Naive B cell (primary cell): ENCODE measurements at places on chromosomes 6 and 20. TPM values are rescaled to one million over a fixed set of nuclear protein-coding genes. Genes with fewer than 3 reads are reported as not detected.

GRCh38 chr20:1711826-1712601 is 54.4 kb upstream of the SIRPG start:
- DNase-seq: no peak

DNA sequence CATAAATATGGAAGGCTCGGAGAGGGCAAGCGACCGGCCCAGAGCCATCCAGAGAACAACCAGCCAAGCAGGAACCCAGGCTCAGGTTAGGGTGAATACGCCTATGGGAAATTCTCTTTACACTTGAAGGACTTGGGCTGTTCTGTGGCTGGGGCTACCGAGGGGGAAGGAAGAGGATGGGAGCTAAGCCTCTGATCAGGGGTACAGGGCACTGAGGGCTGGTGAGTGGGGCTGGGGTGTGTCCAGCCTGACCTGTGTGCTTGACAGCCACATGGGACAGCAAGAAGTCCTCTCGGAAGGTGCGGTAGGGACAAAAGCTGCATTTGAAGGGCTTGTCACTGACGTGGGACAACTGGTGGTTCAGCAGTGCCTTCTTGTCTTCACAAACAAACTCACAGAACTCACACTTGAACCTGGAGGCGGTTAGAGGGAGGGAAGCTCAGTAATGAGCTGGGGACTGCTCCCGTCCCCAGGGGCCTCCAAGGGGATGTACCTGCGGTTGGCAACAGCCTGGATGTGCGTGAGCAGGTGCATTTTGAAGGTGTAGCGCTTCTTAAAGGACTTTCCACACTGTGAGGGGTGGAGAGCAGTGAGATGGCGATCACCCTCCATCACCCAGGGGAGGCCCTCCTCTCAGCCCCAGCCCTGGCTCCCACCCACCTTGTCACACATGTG is 11.9 kb downstream of the ZNF335 start:
- no peak for DNase-seq

GRCh38 chr6:163170294-163170883 is 244.1 kb upstream of the QKI start:
- no peak for DNase-seq

DNA sequence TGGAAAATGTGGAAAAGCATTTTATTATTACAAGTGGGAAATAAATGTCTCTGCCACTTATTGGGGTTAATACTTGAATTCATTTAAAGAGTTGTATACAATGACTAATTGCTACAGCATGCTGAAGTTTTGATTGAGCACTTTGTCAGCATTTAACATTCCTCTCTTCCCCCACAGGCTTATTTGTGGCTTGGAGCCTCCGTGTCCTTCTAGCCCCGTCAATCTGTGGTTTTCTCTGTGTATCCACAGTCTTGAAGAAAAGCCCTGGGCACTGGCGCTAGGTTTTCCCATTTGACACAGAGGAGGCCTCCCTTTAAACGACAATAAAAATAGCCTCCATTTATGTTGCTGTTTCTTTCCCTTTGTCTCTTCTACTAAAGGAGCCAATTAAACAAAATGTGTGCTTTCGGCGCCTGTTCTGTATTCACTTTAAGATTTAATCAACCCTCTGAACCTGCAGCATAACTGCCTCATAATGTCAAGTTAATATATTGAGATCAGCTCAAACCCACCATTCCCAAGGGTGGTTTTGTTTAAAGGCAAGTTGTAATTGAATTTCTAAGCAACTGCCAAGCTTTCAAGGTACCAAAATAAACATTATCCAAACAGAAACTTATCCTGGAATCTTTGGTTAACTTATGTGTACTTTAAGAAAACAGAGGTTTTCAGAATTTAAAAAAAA is 326.6 kb upstream of the RNF24 start:
- no peak for DNase-seq

DNA sequence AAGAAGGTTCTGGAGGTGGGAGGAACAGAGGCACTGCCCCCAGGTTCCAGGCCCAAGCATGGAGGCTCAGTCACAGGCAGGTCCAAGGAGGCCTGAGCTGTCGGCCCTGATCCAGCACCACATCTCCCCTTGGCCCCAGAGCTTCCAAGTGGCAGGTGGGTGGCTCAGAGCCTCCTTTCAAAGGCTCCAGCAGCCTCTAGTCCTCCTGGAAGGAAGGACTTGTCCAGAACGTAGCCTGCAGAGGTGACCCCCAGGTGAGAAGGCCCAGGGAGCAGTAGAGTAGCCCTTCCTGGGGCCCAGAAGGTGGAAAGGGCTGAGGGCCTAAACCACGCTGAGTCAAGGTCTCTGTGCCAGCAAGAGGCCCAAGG is 7.7 kb downstream of the TFEB start:
- DNase-seq: no peak

DNA sequence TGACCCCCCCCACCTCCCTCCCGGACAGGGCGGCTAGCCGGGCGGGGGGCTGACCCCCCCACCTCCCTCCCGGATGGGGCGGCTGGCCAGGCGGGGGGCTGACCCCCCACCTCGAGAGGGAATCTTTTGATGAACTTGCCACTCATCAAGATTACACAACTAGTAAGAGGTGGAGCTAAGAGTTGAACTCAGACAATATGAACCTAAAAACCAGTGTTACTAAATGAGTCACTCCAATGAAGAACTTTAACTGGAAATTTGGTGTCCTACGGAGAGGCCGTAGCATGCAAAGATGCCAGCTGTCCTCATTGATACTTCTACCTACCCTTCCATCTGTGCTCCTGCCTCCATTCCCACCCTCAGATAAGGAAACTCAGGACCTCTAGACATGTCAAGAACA is 42.8 kb downstream of the PFDN4 start:
- no peak for DNase-seq

GRCh38 chr6:75114806-75115205 is 91.0 kb downstream of the COL12A1 start:
- no peak for DNase-seq

GRCh38 chr6:11196511-11197174 is 35.8 kb downstream of the NEDD9 start:
- DNase-seq: no peak

DNA sequence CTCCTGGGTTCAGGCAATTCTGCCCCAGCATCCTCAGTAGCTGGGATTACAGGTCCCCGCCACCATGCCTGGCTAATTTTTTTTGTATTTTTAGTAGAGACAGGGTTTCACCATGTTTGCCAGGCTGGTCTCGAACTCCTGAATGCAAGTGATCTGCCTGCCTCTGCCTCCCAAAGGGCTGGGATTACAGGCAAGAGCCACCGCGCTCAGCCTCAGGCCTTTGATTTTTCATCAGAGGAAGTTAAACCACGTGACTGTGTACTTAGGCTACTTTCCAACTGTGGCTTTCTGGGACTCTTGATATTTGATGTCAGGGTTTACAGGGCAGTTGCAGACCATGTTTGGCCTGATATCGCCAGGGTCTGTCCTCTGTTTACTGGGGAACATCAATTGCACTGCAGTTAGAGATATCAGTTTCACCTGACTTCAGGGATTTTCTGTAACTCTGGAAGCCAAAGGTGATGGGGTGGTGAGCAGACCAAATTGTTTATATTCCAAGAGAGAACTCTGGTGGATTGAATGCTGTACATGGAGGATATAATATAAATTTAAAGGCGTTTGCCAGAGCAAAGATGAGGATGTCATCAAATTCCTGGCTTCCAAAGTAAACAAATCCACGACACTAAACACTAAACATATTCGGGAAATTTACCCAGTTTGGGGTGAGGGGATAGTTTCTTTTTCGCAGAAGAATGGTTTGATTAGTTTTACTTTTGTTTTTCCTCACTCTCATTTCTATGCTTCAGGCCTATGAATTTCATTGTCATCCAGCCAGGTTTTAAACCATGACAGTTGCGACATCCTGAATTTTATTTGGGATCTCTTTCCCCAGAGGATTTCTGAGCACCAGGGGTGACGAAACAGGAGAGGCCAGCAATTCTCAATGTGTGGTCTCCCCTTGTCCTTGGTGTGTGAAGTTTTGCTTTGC is 4.2 kb downstream of the PSMF1 start:
- no peak for DNase-seq

- no peak for DNase-seq
Observed at GRCh38 chr6:96743496-96743895, 93.8 kb downstream of the GPR63 start.

TMC2 gene
- not detected for polyA plus RNA-seq

PPP1R14C gene
- polyA plus RNA-seq: not detected

CLVS2 gene
- not detected for polyA plus RNA-seq

RAD21L1 gene
- not detected for polyA plus RNA-seq

HAO1 gene
- polyA plus RNA-seq: not detected

EPHA7 gene
- polyA plus RNA-seq: not detected
